ENCODE measurements at places on chromosomes 2 and 18.

DNA sequence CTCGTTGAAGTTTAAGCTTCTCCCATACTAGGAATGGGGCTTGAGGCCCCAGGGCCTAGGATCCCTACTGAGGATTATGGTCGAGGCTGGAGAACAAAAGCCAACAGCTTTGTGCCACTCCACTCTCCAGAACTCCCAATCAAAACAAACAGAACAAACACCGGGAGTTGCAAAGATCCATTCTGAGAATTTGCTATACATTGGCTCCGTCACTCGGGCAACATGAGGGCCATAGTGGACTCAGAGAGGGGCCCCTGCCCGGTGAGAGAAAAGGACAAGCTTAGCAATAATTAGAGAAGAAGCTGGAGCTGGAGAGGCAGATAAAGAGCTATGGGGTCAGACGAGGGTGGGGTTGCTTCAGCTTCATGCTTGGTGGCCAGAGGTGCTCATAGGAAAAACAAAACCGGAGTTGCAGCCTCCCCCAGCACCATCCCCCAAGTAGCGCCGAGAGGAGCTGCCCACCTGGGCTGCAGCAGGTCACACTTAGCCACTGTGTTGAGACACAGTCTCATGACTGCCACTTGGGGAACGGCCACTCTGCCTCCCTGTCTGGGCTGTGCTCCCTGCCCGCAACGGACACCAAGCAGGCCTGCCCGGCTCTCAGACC lies 142.3 kb upstream of the HAAO start:
- no peak for DNase-seq

- peak; percentile 88 for DNase-seq
Measured at GRCh38 chr18:80147418-80148325, 38.6 kb downstream of the ADNP2 start.

- no peak for DNase-seq
Measured at GRCh38 chr2:188024811-188025210, 266.9 kb upstream of the GULP1 start.

GRCh38 chr18:40037356-40037755 lies 1917.7 kb upstream of the PIK3C3 start:
- DNase-seq: no peak

- DNase-seq: no peak
Measured at GRCh38 chr2:234672498-234673150, 175.7 kb upstream of the ARL4C start.
